ENCODE measurements at places on chromosomes 5 and 9.
A peak's percentile ranks its signal among the peaks of the same experiment; 100 is the strongest.

GRCh38 chr5:177423671-177424070 is 2.8 kb upstream of the GRK6 start:
- no peak for DNase-seq

GRCh38 chr5:82754759-82755158 is 322.4 kb downstream of the TMEM167A start:
- DNase-seq, result no peak

GRCh38 chr9:33041432-33042188 is 16.5 kb downstream of the DNAJA1 start:
- DNase-seq, result peak; percentile 26

DNA sequence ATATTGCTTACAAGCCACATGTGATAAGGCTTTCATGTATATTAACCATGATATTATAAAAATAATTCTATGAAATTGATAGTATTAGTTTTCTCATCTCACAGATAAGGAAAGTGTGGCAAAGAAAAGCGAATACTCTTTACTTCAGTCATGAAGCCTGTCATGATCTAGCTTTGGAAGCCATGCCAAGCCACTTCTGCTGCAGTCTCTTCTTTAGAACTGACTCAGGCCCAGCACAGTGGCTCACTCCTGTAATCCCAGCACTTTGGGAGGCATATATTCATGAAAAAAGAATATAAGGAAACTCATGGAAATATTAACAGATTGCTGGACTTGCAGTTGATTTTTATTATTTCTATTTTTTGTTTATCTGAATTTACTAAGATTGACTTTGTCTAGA is 42.9 kb upstream of the PJA2 start:
- DNase-seq, result no peak

- DNase-seq, result peak; percentile 56
Measured at GRCh38 chr9:124941679-124942561, 1.0 kb upstream of the GOLGA1 start.

- no peak for DNase-seq
Measured at GRCh38 chr9:130542457-130543228, 36.7 kb upstream of the FUBP3 start.

- DNase-seq, result no peak
Measured at GRCh38 chr5:81748556-81748955, 2.3 kb downstream of the SSBP2 start.

- DNase-seq, result no peak
Measured at GRCh38 chr5:35736280-35736679, 118.6 kb downstream of the SPEF2 start.

GRCh38 chr5:139014726-139015125 is 139.6 kb upstream of the LRRTM2 start:
- peak; percentile 89 for DNase-seq

GRCh38 chr5:174292348-174292747 is 246.8 kb downstream of the NSG2 start:
- no peak for DNase-seq

GRCh38 chr9:91075279-91075678 is 273.7 kb downstream of the SYK start:
- DNase-seq, result no peak

DNA sequence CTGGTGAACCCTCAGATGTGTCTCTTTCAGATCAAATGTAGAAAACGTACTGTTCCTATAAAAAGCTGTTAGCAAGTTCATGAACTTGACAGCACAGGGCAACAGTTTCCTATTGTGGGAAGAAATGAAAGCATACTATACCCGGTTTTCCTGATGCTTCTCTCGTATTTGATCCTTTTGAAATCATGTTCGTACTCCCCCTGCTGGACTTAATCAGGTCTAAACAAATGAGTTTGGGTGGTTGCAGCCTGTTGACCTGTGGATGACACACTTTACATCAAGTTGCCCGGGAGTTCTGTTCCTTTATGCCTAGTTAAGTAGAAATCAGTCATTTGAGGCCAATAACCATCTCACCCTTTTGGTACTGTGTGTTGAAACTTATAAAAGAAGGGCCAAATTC is 1992.3 kb downstream of the MAT2B start:
- peak; percentile 27 for DNase-seq

DNA sequence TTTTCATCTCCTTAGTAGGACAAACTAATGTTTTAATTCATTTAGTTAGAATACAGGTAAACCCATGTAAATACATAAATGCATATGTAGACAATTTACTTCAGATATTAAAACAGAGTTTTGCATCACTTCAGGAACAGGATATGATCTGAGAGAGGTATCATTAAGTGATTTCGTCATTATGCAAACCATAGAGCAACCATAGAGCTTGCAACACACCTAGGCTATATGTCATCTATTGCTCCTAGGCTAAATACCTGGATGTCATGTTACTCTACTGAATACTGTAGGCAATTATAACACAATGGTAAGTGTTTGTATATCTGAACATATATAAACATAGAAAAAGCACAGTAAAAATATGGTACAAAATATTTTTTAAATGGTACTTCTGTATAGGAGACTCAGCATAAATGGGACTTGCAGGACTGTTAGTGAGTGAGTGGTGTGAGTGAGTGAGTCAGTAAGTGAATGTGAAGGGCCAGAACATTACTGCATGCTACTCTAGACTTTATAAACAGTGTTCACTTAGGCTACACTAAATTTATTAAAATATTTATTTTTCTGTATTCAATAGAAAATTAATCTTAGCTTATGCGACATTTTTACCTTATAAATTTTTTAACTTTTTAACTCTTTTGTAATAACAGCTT is 1377.5 kb upstream of the CDH9 start:
- peak; percentile 2 for DNase-seq

- DNase-seq, result no peak
Measured at GRCh38 chr5:53068291-53068836, 41.2 kb downstream of the MOCS2 start.

- DNase-seq, result no peak
Measured at GRCh38 chr9:95830768-95831167, 44.7 kb upstream of the ERCC6L2 start.

- peak; percentile 60 for DNase-seq
Measured at GRCh38 chr5:108061941-108062340, 320.0 kb downstream of the FBXL17 start.

DNA sequence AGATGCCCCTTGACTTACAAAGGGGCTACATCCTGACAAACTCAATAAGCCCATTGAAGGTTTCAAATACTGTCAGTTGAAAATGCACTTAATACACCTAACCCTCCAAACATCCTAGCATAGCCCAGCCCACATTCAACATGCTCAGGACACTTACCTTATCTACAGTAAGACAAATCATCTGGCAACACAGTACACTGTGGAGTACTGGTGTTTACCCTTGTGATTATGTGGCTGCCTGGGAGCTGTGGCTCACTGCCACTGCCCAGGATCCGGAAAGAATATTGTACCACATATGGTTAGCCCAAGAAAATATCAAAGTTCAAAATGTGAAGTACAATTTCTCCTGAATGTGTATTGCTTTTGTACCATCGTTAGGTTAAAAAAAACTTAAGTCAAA is 562.2 kb downstream of the HTR1A start:
- DNase-seq, result no peak

GRCh38 chr5:168328814-168329213 is 37.4 kb downstream of the WWC1 start:
- peak; percentile 52 for DNase-seq

DNA sequence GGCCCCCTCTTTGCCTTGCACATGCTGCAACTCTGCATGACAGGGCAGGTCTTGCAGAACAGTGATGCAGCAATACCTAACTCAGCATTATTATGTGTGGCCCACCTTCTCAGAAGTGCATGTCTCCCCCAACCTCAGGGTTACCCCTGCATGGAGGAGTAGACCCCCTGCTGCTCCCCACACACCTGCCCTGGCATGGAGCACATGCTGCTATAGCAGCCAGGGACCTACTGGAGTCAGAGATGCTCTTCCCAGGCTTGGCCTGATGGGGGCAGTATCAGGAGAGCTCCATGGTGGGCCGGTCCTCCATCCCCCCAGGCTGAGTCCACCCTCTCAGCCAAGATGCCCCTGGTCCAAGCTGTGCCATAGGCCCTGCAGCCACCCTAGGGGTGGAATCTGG is 13.2 kb upstream of the BOD1 start:
- DNase-seq, result no peak

DNA sequence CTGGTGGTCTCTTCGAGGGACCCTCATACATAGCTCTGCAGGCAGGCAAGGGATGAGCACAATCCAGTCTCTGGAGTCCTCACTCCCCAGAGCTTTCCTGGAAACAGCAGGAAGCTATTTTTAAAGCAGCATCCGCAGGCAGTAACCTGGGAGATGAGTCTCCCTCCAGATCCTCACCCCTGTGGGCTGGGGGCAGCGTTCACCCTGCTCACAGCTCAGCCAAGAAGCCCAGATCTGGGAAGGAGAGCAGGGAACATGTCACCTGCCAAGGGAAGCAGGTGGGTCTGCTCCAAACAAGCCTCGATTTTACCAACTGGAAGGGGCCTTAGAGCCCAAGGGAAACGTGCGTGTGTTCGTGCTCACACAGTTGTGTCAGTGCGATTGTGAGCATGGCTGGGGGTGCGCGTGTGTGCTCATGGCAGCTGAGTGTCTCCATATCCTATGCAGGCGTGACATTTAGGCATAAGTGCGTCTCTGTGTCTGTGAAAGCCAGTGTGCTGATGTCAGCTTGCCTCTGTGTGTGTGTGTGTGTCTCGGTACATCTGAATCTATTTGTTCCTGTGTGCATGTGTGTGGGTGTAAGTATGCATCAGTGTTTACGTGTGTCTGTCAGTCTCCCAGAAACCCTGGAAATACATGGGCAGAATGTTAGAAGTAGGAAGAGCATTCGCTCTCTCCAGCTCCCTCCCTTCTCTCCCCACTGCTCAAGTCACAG is 40.6 kb upstream of the CPLX2 start:
- DNase-seq, result no peak

GRCh38 chr9:19117039-19117716 is 10.1 kb downstream of the PLIN2 start:
- no peak for DNase-seq

GRCh38 chr5:112293587-112293986 is 125.5 kb downstream of the EPB41L4A start:
- DNase-seq, result no peak

DNA sequence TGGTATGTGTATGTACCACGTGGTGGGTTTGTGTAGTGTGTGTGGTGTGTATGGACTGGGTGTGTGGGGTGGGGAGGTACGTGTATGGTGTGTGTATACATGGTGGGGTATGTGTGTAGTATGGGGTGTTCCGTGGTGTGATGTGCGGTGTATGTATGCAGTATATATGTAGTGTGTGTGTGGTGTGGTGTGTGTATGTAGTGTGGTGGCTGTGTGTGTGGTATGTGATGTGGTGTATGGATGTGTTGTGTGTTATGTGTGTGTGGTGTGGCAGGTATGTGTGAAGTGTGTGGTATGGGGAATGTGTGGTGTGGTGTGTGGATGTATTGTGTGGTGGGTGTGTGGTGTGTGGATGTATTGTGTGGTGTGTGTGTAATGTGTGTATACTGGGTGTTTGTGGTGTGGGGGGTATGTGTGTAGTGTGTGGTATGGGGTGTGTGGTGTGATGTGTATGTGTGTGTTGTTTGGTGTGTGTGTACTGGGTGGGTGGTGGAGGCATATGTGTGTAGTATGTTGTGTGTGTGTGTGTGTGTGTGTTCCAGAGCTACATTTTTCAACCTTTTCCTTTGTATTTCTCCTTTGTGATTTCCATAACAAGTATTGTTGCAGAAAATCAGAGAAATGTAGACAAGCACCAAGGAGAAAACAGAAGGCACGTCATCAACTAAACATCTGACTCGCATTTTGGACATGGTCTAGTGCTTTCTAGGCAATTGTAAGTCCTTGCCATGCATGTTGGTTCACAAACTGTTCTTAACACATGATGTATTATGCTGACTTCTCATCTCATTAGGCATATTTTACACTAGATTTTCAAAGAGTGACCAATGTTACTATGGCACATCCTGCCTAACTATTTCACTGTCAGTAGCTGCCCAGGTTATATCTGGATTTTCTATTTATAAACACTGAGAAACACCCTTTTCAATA is 13.2 kb downstream of the SEMA4D start:
- DNase-seq, result peak; percentile 6

DNA sequence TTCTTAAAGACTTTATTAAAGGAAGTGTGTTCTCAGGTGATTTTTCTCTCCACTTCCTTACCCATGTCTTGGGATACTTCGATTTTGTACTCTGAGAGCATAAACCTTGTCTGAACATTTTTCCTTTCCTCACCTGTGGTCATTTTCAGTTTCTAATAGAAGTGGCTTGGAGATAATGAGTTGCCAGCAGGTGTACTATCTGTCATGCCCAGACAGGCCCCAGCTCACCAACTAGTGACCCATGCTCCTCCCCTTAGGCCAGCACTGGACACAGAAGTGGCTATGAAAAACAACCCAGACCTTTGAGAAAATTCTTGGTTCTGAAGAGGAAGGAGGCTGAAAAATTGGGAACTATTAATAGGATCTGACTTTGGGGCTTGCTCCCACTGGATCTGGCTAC is 49.2 kb upstream of the SMIM32 start:
- no peak for DNase-seq

DNA sequence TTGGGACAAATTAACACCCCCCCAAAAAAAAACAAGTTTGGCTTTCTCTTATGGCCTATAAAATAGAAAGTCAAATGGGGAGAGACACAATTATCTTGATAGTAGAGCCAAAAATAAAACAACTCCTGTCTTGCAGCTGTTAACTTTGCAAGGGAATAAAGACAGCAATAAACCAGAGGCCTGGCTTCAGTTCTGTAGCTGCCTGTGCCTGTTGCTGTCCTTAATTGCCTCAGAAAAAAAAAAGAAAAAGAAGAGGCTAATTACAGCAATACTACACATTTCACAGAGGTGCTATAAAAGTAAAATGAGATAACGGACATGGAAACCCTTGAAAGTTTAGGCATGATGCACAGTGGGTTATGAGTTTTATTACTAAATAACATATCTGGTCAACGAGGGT is 170.7 kb upstream of the IRX1 start:
- no peak for DNase-seq

- no peak for DNase-seq
Measured at GRCh38 chr9:125902214-125902613, 155.0 kb downstream of the PBX3 start.

DNA sequence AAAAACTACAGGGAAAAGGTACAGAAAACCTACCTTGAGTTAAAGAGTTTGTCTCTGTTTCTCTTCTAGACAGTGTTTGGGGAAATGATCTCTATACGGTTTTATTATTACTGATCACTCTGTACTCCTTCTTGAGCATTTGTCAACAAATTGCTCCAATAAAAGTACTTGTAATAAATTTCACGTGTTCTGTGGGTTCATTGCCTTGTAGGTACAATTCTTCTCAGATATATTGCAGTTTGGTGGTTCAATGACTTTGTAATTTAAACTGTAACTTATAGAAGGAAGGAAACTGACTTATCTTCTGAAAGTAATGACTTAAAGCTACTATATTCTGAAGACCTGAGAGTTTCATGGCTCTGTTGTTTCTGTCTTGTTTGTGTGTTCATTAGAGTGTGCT is 319.9 kb upstream of the PCSK5 start:
- no peak for DNase-seq

DNA sequence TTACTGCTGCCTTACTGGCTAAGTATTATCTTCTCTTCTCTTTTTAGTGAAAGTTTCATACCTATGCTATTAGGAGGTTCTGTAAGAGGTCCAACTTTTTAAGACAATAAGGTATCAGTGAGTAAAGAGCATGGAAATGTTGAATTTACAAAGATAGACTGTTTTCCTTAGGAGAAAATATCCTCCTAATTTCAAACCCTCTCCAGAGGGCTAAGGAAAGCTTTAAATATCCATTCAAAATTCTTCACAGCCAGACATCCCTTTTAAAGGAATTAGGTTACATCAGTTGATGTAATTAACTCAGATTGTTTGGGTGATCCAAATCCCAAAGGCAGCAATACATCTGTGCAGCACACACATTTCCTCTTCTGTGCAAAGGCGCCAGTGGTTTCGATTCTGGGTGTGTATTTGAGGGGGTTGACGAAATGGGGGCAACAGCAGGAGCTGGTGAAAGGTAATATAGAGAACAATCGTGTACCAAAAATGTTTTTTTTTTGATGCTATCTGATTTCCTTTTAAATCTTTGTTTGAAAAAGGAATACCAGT is 273.8 kb upstream of the RPS23 start:
- DNase-seq, result no peak
